ENCODE measurements at places on chromosomes 1 and 21. TPM values are rescaled to one million over a fixed set of nuclear protein-coding genes. Genes with fewer than 3 reads are reported as not detected.

LCE3E gene
- polyA plus RNA-seq: not detected

AMY1C gene
- not detected for polyA plus RNA-seq

GRCh38 chr1:15736892-15737261 lies 819 bp downstream of the SLC25A34 start:
- no peak for DNase-seq

DNA sequence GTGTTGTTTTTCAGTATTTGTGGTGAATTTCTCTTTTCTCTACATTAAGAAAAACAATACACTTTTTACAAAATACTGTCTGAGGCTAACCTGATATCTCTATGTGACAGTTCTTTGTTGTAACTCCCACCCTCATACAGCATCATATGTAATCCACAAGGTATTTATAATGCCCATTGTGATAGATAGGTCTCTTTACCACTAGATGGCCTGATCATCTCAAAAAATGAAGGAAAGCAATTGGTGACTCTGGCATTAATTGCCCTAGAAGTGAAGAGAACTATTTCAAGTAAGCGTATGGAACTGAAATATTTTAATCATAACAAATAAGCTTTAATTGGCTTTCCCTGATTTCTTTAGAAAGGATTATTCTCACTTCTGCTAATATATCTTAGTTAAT lies 36.2 kb upstream of the HFM1 start:
- DNase-seq: no peak

GRCh38 chr1:41637367-41637766 lies 152.9 kb upstream of the EDN2 start:
- DNase-seq: no peak

GRCh38 chr1:107342316-107342715 lies 201.5 kb downstream of the NTNG1 start:
- DNase-seq: no peak

DNA sequence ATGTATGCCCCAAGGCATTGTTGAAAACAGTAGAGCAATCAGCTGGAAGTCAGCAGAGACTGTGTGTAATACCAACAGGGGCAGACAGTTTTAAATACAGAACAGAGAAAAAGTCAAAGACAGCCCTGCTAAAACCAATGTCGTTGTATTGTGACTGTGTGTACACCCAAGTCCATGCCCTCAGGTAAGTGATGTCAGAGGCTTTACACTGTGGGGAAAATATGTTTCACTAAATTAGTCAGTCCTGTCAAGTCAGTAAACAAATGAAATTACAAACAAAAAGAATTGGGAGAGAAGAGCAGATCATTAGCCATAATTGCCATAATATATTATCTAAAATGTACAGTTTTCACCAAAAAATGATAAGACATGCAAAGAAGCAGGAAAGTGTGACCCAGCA lies 2.4 kb upstream of the CYP2J2 start:
- DNase-seq: no peak

GRCh38 chr1:86259390-86259789 lies 102.8 kb upstream of the COL24A1 start:
- DNase-seq: no peak

DNA sequence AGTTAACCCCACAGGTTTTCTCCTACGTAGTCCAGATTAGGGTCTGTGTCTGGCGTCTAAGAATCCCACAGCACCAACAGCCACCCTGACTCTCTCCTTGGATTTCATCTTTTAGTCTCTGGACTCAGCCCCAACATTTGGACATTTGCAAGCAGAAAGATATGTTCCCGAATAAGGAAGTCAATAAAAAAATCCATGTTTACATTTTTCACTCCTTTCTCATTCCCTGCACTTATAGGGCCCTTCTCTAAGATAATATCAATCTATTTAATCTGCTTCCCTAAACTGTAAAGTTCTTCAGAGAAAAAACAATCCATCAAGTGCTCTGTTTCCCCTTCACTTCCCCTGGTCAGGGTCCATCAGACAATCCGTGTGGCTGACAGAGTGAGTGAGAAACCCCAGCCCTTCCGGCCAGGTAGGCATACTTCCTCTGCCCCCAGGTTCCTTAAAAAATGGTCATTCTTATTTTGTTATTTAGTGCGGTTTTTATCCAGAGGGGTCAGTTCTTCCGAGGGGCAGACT lies 105.9 kb upstream of the CDC42BPA start:
- no peak for DNase-seq

DNA sequence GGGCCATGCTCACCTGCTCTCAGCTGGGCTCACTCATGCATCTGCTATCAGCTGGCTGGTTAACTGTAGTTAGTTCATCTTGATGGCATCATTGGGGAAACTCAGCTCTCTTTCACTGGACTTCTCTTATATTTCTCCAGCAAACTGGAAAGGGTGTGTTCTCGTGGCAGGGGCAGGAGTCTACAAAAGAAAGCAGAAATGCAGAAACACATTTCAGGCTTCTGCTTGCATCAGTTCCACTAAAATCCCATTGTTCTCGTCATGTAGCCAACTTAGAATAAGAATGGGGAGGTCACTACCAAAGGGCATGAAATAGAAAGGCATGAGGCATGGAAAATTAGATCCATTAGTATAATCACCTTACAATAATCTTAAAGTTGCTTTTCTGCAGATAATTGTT lies 207.3 kb downstream of the NRIP1 start:
- DNase-seq: no peak

DNA sequence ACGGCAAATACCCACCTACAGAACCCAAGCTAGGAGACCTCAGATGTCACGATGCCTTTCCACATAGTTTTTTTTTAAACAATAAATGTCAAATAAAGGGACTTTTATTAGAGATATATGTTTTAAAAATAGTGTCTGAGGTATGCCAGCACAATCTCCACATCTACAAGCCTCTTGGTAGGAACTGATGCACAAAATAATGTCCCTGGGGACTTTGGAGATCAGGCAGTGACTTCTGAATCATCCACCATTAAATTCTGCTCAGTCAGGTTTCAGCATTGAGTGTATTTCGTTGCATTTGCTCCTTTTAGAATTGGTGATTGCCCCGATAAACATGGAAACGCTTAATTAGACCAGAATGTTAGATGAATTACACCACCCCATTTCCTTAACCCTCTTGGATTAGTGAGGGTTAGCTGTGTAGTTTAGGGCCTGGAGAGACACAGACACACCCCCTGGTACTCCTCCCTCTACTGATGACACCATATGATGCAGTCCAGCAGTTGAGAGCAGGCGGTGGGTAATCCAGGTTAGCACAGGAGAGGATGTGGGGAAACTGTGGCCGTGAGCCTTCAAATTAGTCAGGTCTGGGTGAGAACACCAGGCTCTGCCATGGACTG lies 33.6 kb downstream of the LGR6 start:
- DNase-seq: no peak

DNA sequence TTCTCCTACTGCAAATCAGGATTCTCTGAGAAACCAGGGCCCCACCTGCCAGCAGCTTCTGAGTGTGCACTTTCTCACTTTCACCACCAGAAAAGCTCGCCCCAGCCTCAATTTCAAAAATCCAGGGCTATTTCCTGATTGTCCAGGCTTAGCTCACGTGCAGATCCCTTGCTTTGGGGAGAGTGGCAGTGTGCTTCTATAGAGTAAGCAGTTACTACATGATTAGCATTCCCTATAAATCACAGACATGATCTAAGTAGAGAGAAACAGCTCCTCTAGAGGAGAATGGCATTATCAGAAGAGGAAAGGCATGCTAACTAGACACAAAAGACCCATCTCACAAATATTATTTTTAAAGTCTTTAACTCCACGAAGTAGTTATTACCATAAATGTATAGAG lies 456.0 kb upstream of the PKN2 start:
- no peak for DNase-seq

DNA sequence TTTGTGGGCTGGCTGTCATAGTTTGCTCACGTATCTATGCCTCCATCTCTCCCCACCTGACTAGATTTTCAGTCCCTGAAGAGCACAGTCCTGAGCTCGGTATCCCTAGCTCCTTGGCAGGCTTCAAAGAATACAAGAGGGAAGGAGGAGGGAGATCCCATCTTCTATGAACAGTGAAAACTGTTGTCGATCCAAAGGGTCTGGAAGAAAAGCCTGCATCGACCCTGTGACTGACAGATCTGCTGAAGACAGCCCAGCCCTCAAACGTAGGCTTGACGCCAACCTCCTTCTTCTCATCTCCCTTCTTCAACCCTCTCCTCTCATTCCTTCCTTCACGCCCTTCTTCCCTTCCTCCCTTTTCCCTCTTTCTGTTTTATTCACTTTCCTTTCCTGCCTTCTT lies 13.3 kb upstream of the ADORA1 start:
- DNase-seq: no peak

- no peak for DNase-seq
Measured at GRCh38 chr21:44866780-44867179, 6.7 kb downstream of the PTTG1IP start.

DNA sequence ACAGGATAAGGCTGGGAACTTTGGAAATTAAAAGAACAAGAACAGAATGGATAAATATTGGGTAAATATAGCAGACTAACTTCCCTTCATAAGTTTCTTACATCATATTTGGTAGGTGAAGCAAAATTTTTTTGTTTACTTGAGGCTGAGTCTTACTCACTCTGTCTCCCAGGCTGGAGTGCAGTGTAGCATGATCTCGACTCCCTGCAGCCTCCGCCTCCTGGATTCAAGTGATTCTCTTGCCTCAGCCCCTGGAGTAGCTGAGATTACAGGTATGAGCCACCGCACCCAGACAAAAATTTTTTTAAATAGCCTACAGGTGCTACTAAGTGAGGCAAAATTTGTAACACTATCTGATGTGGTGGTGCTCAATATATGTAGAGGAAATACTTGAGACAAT lies 50.7 kb downstream of the TM2D1 start:
- DNase-seq: no peak

SLC2A1 gene
- 28.6 TPM for polyA plus RNA-seq

DNA sequence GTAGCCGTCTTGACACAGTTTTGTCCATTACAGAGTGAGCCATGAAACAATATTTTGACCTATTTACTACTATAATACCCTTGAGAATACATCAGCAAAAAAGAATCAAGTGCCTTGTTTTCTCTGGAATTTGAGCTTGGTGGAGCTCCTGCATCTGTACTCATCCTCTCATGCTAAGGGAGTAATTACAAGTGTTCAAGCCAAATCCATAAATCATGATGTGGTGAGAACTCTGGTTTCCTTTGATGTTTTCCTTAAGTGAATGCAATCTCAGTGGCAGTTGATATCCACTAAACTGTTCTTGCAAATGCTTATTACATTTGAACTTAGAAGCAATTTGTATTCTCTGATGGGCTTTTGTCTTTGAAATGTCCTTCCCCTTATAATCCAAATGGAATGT lies 824.6 kb upstream of the TMPRSS15 start:
- no peak for DNase-seq

GRCh38 chr1:109890115-109890953 lies 20.3 kb upstream of the CSF1 start:
- DNase-seq: no peak

SLC5A9 gene
- polyA plus RNA-seq: 4.4 TPM

LENEP gene
- polyA plus RNA-seq: not detected

CORT gene
- 0.62 TPM for polyA plus RNA-seq

OR2AK2 gene
- polyA plus RNA-seq: not detected

TRNAU1AP gene
- polyA plus RNA-seq: 27.7 TPM

FAM163A gene
- not detected for polyA plus RNA-seq

DNA sequence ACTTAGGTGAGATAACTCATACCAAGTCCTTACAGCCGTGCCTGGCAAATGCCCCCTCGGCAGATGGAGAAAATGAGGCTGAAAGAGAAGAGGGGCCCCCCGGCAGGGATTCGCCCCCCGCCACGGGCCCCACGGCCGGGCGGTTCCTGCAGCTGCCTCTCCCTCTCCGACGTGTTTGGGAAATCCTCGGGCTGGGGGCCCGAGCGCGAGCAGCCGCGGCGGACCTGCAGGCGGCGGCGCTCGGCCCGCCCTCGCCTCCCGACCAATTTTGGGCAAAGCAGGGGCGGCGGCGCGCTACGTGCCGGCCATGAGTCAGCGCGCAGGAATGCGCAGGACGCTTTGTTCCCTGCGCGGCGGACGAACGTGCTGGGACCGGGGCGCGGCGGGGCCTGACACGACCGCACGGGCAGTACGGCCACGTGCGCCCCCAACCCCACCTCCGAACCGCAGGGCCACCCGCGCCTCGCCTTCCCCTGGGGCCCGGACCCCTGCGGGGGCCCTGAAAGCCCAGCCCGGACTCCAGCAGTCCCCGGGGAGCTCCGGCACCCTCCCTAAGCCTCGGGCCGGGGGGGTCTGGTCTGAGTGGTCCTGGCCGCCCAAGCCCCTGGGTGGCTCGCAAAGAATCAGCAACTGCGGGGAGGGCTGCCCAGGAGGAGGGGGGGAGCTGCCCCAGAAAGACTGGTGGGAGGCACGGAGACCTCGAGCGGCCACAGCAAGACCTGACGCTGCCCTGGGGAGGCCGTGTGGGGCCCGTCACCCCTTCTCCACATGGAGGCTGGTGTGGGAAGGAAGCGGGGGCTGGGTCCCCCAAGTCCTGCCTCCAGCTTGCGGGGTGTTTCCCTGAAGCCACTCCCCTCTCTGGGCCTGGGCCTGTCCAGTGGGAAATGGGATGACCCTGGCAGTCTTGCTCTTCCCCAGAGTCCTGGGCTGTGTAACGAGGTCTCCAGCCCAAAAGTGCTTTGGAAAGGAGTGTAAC lies 11.9 kb upstream of the EDN2 start:
- peak; percentile 94 for DNase-seq
